ENCODE measurements at places on chromosomes 12 and 14.

DNA sequence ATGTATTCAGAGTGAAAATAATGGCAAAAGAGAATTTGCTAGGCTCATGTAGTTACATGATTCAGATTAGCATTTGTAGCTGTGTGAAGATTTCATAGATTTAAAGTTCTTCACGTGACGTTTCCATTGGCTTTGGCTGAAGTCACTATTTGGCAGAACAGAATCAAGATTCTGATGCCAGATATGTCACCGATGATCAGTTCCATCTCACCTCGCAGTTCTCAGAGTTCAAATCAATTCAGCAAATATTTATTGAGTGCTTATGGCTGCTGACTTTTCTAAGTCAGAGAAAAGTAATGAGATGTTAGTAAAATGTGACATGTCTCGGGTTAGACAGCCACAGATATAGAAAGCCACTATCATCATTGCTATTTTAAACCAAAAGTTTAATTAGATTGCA is 28.4 kb downstream of the ALX1 start:
- DNase-seq: no peak

DNA sequence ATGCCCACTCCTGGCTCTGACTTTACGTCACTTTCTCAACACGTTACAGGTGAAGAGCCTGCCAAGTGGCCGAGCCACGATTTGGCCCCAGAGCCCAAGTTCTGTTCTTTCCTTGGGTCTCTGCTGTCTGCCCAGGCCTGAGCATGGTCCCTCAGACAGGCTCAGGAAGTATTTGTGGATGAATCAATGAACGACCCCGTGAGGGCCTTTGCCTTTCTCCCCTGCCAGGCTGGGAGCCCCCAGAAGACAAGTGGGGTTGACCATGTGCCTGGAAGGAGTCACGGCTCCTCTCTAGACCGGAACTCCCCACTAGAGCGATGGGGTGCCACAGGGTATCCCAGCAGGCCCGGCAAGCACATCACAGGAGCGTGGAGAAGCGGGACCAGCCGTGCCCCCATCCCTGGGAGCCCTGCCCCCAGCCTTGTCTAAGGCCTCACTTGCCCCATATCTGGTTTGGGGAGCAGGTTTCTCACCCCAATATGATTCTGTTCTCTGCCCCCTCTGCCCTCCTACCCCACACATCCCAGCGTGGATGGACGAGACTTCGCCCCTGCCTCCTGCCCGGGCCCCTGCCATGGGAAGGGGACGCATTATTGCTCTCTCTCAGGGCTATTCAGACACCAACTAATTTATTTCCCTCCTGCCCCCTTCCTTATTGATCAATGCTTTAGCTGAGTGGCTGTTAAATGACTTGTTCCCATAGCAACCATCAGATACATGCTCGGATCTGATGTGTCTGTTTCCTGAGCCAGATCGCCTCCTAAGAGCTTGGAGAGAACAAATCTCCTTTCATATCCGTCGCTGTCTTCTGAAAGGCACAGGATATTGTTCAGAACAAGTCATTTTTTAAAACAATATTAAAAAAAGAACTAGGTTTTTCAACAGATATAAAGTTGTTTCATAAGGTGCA is 69.0 kb downstream of the DIO3 start:
- DNase-seq: no peak

DNA sequence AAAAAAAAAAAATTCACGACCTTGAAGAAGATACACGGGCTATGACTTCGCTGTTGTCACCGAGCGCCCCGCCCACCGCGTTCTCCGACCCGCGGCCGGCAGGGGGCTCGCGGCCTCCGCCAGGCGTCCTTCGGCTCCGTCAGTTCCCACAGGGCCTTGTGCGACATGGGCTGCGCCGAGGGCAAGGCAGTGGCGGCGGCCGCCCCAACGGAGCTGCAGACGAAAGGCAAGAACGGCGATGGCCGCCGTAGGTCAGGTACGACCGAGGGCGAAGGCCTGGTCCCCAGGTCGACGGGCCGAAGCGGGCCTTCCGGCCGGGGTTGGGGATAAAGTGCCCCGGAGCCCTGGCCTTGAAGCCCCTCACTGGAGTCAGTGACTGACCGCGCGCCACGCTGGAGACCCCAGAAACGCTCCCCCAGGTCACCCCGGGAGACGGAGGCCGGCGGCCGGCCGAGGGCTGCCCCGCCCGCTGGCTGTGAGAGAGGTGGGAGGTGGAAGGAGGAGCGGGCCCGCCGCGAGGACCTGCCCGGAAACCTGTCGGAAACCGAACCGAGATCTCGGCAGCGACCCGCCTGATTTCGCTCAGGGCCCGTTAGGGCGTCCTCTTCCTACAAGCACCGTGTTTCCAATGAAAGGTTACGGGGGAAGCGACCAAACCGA is at the start of gene TXNRD1:
TXNRD1 (plus strand) TSS at position 142 of the 660 bp plus-strand sequence; CDS start at position 166, 24 bp downstream.
- peak; percentile 91 for DNase-seq

- no peak for DNase-seq
Observed at GRCh38 chr12:30564394-30564793, 131.3 kb downstream of the IPO8 start.

GRCh38 chr12:92136026-92136730 is 9.5 kb downstream of the BTG1 start:
- DNase-seq: no peak

DNA sequence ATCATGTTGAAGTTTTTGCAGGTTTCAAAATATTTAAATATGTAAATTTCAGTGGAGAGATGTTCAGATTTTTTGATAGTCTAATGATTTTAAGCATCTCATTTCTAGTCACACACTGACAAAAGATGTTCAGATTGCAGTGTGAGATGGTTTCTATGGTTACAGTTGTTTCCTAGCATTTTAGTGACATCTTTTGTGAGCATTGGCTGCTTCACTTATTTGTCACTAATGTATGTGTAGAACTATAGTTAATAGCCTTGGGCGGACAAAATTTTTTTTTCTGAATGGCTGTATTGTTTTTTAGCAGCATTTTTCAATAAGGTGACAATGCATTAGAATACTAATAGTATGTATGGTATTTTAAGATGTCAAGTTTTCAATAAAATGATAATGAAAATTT is 315.6 kb upstream of the PRKD1 start:
- no peak for DNase-seq

- DNase-seq: no peak
Observed at GRCh38 chr12:3055704-3056467, 21.3 kb upstream of the TSPAN9 start.

GRCh38 chr12:45406988-45407850 is 191.3 kb downstream of the ANO6 start:
- no peak for DNase-seq

DNA sequence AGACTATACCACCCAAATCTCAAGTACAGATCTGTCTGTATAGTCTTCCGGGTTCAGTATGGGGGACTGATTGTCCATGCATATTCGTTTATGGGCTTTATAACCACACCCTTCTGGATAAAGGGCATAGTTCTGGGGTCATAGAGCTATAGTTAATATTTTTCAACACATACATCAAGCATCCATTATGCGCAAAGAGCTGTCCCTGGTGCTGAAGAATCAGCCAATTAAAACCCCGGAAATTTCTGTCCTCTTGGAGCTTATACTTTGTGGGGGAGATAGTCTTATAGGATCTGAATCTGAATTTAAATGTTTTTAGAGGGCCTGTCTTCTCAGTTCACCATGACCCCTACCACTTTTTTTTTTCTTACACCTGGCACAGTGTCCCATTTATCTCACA is 256.7 kb downstream of the SUDS3 start:
- peak; percentile 33 for DNase-seq

DNA sequence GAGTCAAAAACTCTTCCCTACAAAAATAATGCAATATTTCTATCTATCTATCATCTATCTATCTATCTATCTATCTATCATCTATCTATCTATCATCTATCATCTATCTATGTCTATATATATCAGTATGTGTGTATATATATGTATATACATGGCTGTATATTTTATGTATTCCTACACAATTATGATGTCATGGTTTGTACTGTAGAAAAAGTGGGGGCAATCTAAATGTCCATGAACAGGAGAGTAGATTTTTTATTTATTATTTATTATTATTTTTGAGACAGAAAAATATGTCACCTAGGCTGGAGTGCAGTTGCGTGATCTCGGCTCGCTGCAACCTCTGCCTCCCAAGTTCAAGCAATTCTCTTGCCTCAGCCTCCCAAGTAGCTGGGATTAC is 45.6 kb upstream of the BICD1 start:
- no peak for DNase-seq

DNA sequence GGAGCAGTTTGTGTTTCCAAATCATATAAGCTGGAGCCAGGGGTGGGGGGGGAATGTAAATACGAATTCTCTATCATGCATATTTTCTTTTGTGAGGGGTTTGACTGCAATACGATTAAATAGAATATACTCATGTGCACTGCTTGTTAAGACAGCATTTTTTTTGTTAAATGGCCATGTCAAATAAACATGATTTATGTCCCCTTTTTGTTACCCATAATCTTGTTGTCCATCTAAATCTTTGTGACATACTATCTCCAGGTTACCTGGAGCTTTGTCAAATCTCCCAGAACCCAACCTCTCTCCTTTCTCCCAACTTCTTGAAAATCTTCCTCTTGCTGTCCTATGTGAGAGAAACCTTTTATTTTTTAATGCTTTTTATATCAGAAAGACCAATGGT is 233.1 kb downstream of the SLC25A21 start:
- peak; percentile 46 for DNase-seq

DNA sequence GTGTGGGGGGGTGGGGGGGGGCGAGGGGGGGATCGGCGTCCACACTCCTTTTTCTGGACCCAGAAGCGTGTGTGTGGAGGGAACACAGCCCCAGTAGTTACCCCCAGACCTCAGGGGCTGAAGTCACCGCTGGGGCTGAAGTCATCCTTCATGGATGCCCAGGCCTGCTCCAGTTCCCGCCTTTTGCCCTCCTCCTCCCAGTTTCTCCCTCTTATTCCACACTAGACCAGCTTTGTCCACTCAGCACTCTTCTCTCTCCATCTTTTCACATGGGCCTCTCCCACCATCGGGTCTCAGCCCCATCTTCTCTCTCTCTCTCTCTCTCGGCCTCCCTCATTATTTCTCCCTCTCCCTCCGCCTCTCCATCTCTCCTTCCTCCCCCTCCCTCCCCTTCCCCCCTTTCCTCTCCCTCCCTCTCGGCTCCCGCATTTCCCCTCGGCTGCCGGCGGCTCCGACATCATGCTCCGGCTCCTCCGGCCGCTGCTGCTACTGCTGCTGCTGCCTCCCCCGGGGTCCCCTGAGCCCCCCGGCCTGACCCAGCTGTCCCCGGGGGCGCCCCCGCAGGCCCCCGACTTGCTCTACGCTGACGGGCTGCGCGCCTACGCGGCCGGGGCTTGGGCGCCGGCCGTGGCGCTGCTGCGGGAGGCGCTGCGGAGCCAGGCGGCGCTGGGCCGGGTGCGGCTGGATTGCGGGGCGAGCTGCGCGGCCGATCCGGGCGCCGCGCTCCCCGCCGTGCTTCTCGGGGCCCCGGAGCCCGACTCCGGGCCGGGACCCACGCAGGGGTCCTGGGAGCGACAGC is at the start of gene P3H3:
P3H3 (plus strand) TSS at position 426 of the 799 bp plus-strand sequence; CDS start at position 460, 34 bp downstream.
- peak; percentile 61 for DNase-seq

DNA sequence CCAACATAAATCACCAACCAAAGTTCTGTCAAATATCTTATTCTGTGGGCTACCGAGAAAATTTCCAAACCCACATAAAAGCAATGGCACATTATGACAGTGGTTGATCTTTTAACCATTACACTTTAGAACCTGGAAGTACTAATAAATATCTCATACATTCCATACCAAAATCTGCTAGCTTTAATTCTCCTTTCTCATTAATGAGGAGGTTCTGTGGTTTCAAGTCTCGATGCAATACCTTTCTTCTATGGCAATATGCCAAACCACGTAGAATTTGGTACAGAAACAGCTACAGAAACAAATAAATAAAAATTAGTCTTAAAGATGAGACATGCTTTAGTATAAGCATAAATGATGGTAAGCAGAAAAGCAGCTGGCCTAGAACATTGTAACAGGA is 100.7 kb downstream of the ELK3 start:
- no peak for DNase-seq

- DNase-seq: no peak
Observed at GRCh38 chr12:54229624-54230212, 40.9 kb upstream of the SMUG1 start.

GRCh38 chr14:24673059-24673458 is 39.1 kb upstream of the GZMB start:
- no peak for DNase-seq

GRCh38 chr14:31926652-31927347 is 150.3 kb upstream of the ARHGAP5 start:
- no peak for DNase-seq

- no peak for DNase-seq
Observed at GRCh38 chr14:22890416-22890815, 7.4 kb downstream of the REM2 start.

DNA sequence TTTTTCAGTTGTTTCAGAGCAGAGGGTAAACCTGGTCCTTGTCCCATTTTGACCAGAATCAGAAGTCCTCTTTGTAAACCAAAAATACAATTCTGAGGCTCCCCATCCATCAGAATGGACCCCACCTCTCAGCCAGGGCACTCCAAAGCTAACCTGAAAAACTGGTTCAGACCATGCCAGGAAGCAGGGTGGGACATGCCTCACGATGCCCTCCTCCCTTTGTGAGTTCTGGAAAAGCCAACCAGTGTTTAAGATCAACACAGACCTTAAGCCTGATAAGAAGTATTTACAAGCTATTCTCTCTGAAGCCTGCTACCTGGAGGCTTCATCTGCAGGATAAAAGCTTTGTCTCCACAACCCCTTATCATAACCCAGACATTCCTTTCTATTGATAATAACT is 35.4 kb downstream of the TNFAIP2 start:
- no peak for DNase-seq

- DNase-seq: no peak
Observed at GRCh38 chr12:93015871-93016751, 87.0 kb upstream of the EEA1 start.

DNA sequence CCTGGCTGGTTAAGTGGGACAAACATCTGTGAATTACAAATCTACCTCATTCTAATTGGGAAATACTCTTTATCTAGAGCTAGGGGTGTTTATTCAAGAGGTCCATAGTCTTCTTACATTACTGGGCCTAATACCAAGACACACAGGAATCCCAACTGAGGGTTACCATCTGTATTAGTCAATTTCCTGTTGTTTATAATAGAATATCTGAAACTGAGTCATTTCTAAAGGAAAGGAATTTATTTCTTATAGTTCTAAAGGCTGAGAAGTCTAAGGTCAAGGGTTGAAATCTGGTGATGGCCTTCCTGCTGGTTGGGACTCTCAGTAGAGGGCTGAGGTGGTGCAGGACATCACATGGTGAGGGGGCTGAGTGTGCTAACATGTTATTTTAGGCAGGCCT is 36.0 kb downstream of the RTRAF start:
- DNase-seq: no peak

- no peak for DNase-seq
Observed at GRCh38 chr12:50019524-50019923, 5.8 kb downstream of the RACGAP1 start.

All from HAP-1 (cell line).